Psoas muscle (tissue), 8 donors: ENCODE measurements at places on chromosomes 11 and 22. TPM values are rescaled to one million over a fixed set of nuclear protein-coding genes. Genes with fewer than 3 reads are reported as not detected.
A peak's percentile ranks its signal among the peaks of the same experiment; 100 is the strongest.

DNA sequence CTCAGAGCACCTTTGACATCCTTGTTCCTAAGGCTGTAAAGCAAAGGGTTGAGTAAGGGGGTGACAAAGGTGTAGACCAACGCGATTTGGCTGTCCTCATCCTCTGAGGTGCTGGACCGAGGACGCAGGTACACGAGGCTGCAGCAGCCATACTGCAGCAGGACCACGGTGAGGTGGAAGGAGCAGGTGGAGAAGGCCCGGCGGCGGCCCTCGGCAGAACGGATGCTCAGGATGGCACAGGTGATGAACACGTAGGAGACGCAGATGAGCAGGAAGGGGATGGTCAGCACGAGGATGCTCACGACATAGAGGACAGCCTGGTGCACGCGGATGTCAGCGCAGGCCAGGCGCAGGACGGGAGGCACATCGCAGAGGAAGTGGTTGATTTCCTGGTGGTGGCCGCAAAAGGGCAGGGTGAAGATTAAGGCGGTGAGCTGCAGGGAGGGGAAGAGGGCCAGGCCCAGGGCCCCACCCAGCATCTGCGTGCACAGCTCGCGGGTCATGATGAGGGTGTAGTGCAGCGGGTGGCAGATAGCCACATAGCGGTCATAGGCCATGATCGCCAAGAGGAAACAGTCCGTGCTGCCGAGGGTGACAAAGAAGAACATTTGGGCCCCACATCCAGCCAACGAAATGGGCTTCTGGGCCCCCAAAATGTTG, 632 bp downstream of the OR10Q1 start:
- no peak for DNase-seq

GRCh38 chr11:12397931-12398334, 20.6 kb downstream of the PARVA start:
- DNase-seq, result peak; percentile 57

GRCh38 chr22:26168939-26169314, 335 bp upstream of the SEZ6L start:
- DNase-seq, result peak; percentile 17

Gene OR51A7
- not detected for total RNA-seq

Gene APOA4
- total RNA-seq, result 0.50 TPM
